ENCODE measurements at places on chromosomes 13 and 19. TPM values are rescaled to one million over a fixed set of nuclear protein-coding genes. Genes with fewer than 3 reads are reported as not detected.

Gene LRRC4B
- total RNA-seq: 0.14 TPM

Gene OR4F17
- total RNA-seq: under 0.01 TPM

Gene IRGC
- total RNA-seq: not detected

Gene PDX1
- total RNA-seq: not detected

Gene NCR1
- not detected for total RNA-seq

Gene DMKN
- 4.0 TPM for total RNA-seq

Gene PNPLA6
- total RNA-seq: 63.0 TPM

All from smooth muscle cell of bladder (primary cell).